Thoracic aorta (tissue), 2 donors: ENCODE measurements at places on chromosomes 4 and X.

GRCh38 chr4:35175894-35176293, 1068.4 kb downstream of the ARAP2 start:
- no peak for DNase-seq

- DNase-seq, result no peak
These were observed 83.6 kb upstream of the LNX1 start for GRCh38 chr4:53674903-53675302.

DNA sequence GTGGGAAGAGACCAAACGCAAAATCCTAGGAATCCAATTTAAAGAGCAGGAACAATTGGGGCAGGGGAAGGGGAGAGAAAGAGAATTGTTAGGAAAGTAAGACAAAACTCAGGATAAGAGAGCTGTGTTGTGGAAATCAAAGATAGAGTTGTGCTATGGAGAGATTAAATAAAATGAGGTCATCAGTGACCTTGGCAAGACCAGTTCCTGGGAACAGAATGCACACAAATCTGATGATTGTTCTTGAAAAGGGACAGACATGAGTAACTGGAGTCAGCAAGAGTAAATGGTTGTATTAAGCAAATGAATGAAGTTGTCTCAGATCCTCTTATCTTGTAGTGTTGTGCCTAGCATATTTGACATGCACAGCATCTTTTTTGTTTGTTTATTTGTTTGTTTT, 267.4 kb downstream of the IL1RAPL1 start:
- no peak for DNase-seq

GRCh38 chr4:42197341-42197740, 44.9 kb upstream of the BEND4 start:
- no peak for DNase-seq

GRCh38 chrX:30215357-30215843, at the start of gene MAGEB2:
TSS of gene MAGEB2 (plus strand) at chrX:30215563. CDS start at chrX:30218581, 3,018 bp downstream.
- DNase-seq, result no peak

DNA sequence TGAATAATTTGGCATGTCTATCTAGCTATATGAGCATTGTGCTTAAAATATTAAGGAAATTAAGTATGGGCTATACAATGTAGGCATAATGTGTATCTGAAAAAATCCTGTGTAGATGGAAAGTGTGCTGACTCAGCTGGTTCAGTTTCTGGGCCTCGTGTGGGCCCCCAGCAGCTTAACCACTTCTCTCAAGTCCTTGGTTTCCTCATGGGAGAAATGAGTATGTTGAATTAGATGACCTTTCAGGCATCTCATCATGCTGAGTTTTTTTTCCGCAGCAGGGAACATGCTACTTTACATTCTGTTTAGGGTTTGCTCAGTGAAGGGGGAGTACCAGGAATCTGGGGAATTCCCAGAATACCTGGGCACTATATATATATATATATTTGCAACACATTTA, 30.5 kb downstream of the RHOH start:
- DNase-seq, result no peak

DNA sequence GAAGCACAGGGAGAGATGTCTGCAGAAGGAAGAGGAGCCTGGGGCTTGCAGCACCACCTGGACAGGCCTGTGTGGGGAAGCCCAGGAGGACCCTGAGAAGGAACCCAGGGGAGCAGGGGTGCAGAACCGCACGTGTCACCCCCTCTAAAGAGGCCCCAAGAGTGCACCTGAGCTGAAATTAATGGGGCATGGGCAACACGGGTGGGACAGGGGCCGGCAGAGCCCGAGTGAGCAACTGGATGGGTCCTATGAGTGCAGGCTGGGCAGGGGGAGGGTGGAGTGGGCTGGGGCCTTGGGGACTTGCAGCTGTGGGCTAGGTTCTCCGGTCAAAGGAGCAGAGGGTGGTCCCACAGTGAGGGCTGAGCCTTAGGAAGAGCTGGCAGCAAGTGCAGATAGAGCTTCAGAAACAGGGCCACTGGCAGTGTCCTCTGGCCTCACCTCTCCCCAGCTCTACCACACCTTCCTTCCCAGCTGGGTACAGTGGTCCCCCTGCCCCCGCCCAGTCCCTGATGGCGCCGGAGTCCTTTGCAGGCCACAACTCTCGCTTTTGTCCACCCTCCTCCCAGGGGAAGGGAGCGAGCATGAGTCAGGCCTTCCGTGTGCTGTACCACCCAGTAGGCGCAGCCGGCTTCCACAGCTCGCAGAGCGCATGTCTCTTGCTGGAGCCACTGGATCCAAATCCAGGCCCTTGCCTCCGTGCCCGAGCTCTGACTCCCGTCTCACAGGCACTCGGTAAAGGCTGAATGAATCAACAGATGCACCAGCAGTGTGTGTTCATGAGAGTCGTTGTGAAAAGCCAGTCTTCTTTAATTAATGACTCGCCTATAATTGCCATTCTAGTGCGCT, 131.6 kb downstream of the HMX1 start:
- DNase-seq, result no peak

GRCh38 chrX:71225676-71226075, 2.7 kb downstream of the GJB1 start:
- no peak for DNase-seq

GRCh38 chrX:18582910-18583493, 88.9 kb downstream of the RS1 start:
- no peak for DNase-seq

GRCh38 chr4:153217440-153217839, 13.2 kb downstream of the TRIM2 start:
- no peak for DNase-seq

- DNase-seq, result no peak
These were observed 808.0 kb upstream of the MAGEB2 start for GRCh38 chrX:29407357-29407756.

- DNase-seq, result no peak
These were observed 175.2 kb downstream of the BEND2 start for GRCh38 chrX:18045436-18045835.

GRCh38 chr4:6900956-6901355, 8.7 kb upstream of the TBC1D14 start:
- no peak for DNase-seq
